Muscle of leg (tissue), 16 donors: ENCODE measurements at places on chromosomes 4 and X. TPM values are rescaled to one million over a fixed set of nuclear protein-coding genes. Genes with fewer than 3 reads are reported as not detected.

DNA sequence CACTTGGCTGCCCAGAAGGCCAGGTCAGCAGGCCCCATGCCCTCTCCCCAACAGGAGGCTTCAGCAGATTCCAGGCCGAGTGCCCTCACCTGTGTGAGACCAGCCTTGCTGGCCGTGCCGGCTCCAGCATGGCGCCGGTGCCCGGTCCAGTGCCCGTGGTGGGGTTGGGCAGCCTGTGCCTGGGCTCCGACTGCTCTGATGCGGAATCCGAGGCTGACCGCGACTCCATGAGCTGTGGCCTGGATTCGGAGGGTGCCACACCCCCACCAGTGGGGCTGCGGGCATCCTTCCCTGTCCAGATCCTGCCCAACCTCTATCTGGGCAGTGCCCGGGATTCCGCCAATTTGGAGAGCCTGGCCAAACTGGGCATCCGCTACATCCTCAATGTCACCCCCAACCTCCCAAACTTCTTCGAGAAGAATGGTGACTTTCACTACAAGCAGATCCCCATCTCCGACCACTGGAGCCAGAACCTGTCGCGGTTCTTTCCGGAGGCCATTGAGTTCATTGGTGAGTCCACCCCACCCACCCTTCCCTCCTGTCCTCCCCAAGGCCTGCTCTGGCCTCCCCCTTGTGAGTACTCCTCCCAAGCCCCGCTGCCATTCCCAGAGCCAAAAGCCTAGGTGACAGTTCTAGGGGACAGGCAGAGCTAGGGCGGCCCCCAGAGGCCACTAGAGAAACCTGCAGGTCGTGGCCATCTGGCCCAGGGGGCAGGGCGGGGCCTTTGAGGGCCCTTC lies 2.3 kb downstream of the DUSP9 start:
- H3K27me3 ChIP-seq: peaks cover 51% of the 10 kb centered on the region
- H3K36me3 ChIP-seq: no peaks in the 10 kb centered on the region
- H3K4me1 ChIP-seq: peaks cover 13% of the 10 kb centered on the region
- no peak overlapping the region for H3K4me3 ChIP-seq
- no peak for DNase-seq
- H3K27ac ChIP-seq: no peak overlapping the region

- H3K4me3 ChIP-seq: no peak overlapping the region
- no peak for DNase-seq
- H3K27ac ChIP-seq: no peak overlapping the region
- peaks cover 2% of the 10 kb centered on the region for H3K4me1 ChIP-seq
- H3K27me3 ChIP-seq: no peaks in the 10 kb centered on the region
These were observed 68.8 kb downstream of the MAML3 start for GRCh38 chr4:140085062-140085622.

- no peak overlapping the region for H3K4me3 ChIP-seq
- H3K27me3 ChIP-seq: no peaks in the 10 kb centered on the region
- no peaks in the 10 kb centered on the region for H3K36me3 ChIP-seq
- peaks cover 8% of the 10 kb centered on the region for H3K4me1 ChIP-seq
These were observed 48.2 kb upstream of the KLF3 start for GRCh38 chr4:38615847-38616246.

Gene PPARGC1A
- 10.9 TPM for total RNA-seq

Gene DHRSX
- total RNA-seq: 11.4 TPM

DNA sequence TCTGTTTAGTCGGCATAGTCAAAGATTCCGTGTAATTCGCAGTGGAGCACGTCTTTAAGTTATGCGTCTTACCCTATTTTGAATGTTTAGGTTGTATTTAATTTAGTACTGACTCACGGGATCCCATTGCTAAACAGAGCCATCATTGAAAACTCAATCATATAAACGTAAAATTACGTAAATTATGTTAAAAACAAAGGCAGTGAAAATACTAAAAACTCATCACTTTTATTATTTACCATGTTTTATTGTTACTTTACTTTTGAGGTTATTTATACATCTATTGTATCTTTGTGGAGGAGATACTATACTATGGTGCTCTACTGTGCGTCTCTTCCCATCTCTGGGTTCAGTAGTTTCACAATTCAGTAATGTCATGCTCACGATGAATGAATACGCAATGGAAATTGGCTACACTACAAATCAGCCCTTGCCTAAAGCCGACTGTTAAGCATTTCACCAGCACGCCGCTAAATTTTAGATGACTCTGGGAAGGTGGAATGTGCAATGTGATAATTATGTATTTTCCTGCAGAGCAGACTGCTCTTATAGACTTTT lies 944 bp downstream of the FUNDC2 start:
- peak; percentile 89 for DNase-seq
- peak overlapping the region; percentile 99 for H3K27ac ChIP-seq
- peaks cover 3% of the 10 kb centered on the region for H3K4me1 ChIP-seq
- no peaks in the 10 kb centered on the region for H3K36me3 ChIP-seq
- peak overlapping the region; percentile 69 for H3K4me3 ChIP-seq

- DNase-seq: peak; percentile 33
- H3K36me3 ChIP-seq: no peaks in the 10 kb centered on the region
- H3K27ac ChIP-seq: no peak overlapping the region
- H3K4me1 ChIP-seq: no peaks in the 10 kb centered on the region
These were observed 119.0 kb upstream of the WDR17 start for GRCh38 chr4:175946472-175947116.

DNA sequence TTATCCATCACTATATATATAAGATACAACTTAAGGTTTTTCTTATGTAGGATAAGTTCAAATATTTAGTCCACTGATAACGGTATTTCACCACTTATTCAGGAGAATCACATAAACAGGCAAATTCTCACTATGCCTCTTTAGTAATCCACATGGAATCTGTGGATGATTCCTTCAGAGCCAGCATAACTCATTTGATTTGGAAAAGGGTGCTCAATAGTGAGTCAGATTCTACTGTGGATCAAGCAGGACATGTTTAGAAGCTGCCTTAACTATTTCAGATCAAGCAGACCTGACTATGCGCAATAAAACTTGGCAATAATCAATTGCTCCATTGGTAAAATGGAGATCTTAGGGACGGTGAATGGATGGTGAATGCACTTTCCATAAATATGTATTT lies 184.1 kb downstream of the CBR4 start:
- H3K27me3 ChIP-seq: no peaks in the 10 kb centered on the region
- no peak for DNase-seq
- H3K36me3 ChIP-seq: no peaks in the 10 kb centered on the region
- H3K27ac ChIP-seq: no peak overlapping the region
- H3K4me3 ChIP-seq: no peak overlapping the region

DNA sequence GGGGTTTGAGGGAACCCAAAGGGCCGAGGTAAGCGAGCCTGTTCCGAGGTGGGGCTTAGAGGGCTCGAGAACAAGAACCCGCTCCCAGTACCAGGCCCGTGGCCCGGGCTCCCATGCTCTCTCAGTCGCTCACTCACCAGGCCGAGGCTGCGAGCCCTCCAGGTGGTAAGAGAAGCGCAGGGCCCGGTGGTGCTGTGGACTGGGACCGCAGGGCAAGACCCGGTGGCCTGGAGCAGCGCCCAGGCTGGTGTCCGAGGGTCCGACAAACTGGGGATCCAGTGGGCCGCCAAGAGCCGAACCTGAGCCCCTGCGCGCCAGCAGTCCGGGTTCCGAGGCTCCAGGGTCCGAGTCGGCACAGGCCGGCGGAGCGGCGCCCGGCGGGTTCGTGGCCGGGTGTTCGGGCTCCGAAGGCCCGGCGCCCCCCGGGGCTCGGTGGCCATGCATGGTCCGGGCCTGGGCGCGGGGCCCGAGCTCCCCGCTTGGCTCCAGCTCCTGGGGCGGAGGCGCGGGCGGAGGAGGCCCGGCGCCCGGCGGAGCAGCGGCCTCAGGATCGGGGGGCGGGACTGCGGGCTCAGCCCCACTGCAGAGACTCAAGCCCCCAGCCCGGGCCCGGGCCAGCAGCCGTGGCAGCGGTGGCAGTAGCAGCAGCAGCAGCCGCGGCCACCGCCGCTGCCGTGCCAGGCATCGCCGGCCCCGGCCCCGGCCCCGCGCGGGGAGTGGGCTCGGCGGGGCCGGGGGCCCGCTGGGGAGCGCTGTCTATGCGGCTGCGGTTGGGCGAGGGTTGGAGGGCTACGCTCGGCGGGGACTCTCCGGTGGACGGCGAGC lies 833 bp downstream of the FGD1 start:
- H3K27ac ChIP-seq: peak overlapping the region; percentile 82
- H3K27me3 ChIP-seq: peaks cover 7% of the 10 kb centered on the region
- no peaks in the 10 kb centered on the region for H3K36me3 ChIP-seq
- H3K4me1 ChIP-seq: peaks cover 14% of the 10 kb centered on the region
- DNase-seq: peak; percentile 33
- H3K4me3 ChIP-seq: peak overlapping the region; percentile 53

DNA sequence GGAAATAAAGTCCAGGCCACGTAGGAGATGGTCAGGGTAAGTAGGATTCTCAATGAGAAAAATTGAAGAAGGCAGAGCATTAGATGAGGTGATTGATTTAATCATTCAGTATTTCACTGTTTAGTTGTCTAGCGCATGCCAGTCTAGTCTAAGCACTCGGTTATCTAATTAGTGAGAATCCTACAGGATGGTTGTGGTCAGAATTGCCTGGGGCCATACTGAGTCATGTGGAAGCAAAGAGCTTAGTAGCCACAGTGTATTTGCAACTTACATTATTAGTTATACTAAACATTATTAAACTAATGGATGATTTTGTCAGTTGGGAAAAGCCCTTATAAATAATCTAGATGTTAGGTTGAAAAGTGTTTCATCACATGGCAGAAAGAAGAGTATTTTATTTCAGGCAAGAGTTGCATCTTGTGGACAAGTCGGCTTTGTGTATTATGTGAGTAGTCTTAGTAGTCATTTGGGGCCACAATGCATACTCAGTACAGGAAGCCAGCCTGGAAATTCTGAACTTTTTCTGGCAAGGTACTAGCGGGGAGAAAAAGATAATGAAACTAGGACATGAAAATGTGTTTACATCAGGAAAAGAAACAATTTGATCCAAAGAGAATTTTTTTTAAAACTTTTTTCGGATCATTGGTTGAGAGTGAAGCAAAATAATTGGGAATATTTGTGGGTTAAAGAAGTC lies 31.9 kb downstream of the CPEB2 start:
- H3K36me3 ChIP-seq: no peaks in the 10 kb centered on the region
- no peaks in the 10 kb centered on the region for H3K27me3 ChIP-seq
- H3K4me3 ChIP-seq: no peak overlapping the region
